ENCODE measurements at places on chromosomes 16 and 17.
A peak's percentile ranks its signal among the peaks of the same experiment; 100 is the strongest.

GRCh38 chr16:85046931-85047866 is 19.6 kb downstream of the KIAA0513 start:
- DNase-seq = no peak

- DNase-seq = no peak
Observed at GRCh38 chr16:85507342-85507741, 105.8 kb upstream of the GSE1 start.

GRCh38 chr17:75075597-75076336 is 12.0 kb upstream of the SLC16A5 start:
- DNase-seq = no peak

DNA sequence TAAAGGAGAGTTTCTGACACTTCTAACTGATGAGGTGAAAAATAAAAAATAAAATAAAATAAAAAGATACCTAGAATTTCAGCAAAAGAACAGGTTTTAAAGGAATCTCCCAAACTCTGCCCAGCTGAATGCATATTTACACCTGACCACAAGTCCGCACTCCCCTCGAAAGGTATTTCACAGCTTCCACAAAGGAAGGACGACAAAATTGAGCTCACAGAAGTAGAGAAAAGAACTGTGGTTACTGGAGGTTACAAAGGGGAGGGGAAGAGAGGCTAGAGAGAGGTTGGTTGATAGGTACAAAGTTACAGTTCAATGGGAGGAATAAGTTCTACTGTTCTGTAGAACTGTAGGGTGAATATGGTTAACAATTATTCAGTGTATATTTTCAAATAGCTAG is 5.0 kb downstream of the LITAF start:
- no peak for DNase-seq

GRCh38 chr17:39687546-39688474 is at the start of gene PGAP3:
Gene PGAP3 (minus strand): TSS chr17:39688057. CDS start chr17:39688014, 43 bp downstream.
- DNase-seq = peak; percentile 96

DNA sequence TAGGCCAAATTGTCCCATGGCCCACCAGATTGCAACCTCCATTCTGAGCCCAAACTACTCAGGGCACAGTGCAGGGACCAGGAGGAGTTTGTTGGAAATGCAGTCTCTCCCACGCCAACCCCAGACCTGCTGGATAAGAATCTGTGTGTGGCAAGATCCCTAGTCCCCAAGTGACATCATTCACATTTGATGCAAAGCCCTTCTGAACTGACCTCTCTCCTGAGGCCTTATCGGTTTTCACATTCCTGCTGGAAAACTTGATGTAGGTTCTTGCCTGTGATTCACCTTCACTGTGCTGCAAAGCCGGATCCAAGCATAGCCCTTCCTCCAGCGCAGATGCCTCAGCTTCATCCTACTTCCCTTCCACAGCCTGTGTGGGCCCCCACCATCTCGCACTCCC is 6.6 kb upstream of the SHCBP1 start:
- no peak for DNase-seq

- peak; percentile 87 for DNase-seq
Observed at GRCh38 chr16:1333149-1333812, at the start of gene BAIAP3. Gene BAIAP3 (plus strand): TSS chr16:1333645. CDS start chr16:1338550, 4,905 bp downstream.

GRCh38 chr16:80720804-80721371 is 83.5 kb downstream of the CDYL2 start:
- DNase-seq = peak; percentile 17

- no peak for DNase-seq
Observed at GRCh38 chr16:87266846-87267245, 50.3 kb downstream of the C16orf95 start.
